HEK293T (cell line): ENCODE measurements at places on chromosomes 7 and 10.

DNA sequence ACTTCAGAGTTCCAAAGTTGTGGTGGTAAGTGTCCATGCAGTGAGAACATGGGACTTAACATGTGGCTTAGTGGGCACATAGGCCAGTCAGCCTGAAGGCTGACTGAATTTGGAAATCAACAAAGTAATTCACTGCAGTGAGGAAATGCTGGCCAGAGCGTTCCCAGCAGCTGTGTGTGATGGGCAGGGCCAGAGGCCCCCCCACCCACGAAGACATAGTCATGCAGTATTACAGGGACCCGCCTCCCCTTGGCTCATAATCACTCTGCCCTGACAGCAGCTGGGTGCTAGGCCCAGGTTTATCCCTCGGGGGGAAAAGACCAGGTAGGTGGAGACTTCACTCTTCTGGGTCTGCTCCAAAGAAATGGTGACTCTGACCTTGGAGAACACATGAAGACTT lies 33.7 kb downstream of the HTR5A start:
- DNase-seq, result no peak

- no peak for DNase-seq
Observed at GRCh38 chr10:15990535-15991129, 130.3 kb upstream of the MINDY3 start.

GRCh38 chr10:11959966-11960365 lies 82.6 kb downstream of the UPF2 start:
- no peak for DNase-seq

DNA sequence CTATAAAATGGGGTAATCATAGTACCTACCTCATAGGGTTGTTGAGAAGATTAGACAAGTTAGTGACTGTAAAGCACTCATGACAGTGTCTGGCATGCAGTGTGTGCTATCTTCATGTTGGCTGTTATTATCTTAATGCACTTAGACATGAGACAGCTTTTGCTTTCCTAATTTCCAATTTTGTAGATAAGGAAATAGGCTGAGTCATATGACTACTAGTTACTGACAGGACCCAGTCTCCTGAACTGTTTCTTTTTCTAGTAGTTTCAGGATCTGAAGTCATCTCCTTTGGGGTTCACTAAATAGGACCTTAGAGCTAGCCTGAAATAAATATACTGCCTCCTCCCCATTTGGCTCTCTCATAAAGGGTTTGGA lies 74.2 kb downstream of the SNX10 start:
- DNase-seq, result no peak

GRCh38 chr7:29987811-29988317 lies 1.7 kb downstream of the SCRN1 start:
- peak; percentile 48 for DNase-seq

DNA sequence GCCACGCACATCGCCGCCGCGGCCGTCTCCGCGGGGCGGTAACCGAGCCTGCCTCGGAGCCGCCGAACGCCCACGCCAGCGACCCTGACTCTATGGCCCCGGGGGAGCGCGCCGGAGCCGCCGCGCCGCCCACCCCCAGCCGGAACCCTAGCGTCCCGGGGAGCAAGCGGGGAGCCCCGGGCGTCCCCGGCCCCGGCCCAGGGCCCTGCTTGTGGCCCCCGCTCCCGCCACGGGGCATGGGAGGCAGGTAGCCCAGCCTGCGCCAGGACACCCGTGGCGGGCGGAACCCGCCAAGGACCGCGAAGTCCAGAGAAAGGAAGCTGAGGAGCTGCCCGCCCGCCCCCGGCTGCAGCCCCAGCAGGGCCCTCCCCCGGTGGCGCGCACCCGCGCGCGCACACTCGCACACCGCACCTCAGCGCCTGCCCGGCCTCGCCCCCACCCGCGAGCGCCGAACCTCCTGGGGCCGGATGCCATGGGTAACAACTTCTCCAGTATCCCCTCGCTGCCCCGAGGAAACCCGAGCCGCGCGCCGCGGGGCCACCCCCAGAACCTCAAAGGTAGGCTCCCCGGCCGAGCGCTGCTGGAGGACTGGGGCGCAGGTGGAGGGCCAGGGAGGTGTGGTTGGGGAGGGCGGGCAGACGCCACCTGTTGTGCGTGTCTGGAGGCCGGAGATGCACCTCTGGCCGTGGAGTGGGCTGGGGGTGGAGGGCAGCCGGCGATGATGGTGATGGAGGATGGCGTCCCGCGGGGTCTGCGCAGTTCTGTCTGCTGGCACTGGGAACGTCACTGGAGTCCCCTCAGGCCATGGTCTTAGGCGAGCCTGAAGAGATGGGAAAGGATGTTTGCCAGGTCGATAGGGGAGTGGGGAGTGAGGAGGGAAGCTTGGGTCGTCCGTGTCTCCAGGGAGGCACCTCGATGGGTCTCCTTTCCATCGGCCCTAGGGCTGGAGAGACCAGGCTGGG lies 692 bp downstream of the NEURL1 start:
- peak; percentile 38 for DNase-seq

DNA sequence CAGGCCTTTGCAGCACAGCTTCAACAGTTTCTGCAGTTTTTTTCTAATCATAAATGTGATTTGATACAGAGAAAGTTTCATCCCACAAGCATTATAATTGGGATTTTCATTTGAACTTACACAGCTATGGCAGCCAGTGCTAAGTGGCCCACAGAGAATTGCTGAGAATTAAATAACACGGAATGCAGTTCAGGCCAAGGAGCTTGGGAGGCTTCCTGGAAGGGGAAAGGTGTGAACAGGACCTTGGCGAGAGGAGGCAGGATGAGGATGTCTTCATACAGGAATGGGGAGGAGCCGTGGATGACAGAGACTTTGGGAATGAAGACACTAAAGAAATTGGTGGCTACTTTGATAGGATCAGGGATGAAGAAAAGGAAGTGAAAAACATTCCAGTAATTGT lies 95.3 kb downstream of the ZNF22 start:
- DNase-seq, result no peak

- DNase-seq, result no peak
Observed at GRCh38 chr7:28354601-28355402, 57.5 kb upstream of the CREB5 start.

DNA sequence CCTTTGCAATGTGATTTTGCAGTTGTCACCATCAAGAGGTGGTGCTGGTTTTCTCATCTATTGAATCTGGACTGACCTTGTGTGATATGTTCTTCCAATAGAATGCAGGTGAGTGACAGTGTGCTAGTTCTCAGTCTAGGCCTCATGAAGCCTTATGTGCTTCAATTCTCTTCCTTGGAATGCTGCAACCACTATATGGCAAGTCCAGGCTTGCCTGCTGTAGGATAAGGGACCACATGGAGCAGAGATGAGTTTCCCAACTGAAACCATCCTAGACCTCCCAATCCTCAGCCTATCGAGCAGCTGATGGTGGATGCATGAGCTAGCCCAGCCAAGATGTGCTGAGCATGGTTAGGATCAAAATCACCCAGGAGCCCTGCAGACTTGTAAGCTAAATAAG lies 32.6 kb upstream of the ARHGAP21 start:
- DNase-seq, result no peak

GRCh38 chr10:716821-717220 lies 27.4 kb upstream of the DIP2C start:
- no peak for DNase-seq

- DNase-seq, result no peak
Observed at GRCh38 chr7:106744563-106745091, 83.7 kb upstream of the CCDC71L start.

DNA sequence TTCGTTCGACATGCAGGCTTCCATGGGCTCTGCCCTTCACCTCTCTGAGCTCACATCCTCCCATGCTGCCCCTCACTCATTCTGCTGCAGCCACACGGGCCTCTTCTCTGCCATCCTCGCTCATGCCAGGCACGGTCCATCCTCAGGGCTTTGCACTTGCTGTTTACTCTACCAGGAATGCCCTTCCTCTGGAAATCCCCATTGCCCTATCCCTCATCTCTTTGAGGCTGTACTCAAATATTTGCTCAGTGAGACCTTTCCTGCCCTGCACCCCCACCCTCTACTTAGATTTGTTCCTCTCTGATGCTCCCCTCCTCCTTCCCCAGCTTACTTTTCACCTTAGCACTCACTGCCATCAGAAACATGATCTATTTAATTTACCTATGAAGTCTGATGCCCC lies 107.0 kb upstream of the ZNF716 start:
- DNase-seq, result no peak

DNA sequence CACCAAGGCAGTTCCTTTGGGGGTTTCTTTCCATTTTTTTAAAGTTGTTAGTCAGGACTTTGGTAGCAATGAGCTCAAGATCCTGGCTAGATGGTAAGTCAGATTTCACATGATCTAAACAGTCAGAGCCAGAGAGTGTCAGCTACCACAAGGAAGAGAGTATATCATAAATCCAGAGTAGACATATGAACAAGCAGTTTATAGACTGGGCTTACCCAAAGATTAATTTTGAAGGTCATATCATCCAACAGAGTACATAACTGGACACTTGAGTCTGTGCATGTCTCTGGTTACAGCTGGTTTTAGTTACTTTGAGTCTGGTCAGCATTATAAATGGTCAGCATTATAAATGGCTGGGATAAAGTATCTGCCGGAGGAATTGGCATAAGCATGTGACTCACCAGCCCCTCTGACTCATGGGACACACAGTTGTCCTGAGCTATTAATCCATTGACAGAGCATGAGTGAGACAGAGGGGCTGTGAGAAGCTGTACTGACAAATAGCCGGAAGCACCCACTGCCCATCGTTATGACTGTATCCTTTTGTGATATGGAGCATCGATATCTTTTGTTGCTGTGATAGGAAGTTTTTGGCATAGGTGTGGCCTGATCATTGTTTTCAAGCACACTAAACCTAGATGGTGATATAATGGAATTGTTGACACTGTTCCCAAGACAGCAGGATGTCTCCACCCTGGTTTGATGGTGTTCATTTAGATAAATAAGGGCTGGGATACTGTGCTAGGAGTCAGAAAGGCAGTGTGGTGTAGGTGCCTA lies 19.3 kb downstream of the PPP1R3C start:
- DNase-seq, result no peak

GRCh38 chr7:71905821-71906220 lies 506.3 kb downstream of the CALN1 start:
- no peak for DNase-seq

GRCh38 chr7:149598721-149599308 lies 101.2 kb upstream of the ZNF746 start:
- peak; percentile 49 for DNase-seq

GRCh38 chr7:6106140-6106904 lies 75.1 kb downstream of the ANKRD61 start:
- DNase-seq, result no peak
